ENCODE measurements at places on chromosomes 5 and 9.

GRCh38 chr5:15621094-15621493 is 121.1 kb downstream of the FBXL7 start:
- no peak for DNase-seq

GRCh38 chr5:87390075-87390474 is 22.7 kb downstream of the CCNH start:
- DNase-seq: no peak

DNA sequence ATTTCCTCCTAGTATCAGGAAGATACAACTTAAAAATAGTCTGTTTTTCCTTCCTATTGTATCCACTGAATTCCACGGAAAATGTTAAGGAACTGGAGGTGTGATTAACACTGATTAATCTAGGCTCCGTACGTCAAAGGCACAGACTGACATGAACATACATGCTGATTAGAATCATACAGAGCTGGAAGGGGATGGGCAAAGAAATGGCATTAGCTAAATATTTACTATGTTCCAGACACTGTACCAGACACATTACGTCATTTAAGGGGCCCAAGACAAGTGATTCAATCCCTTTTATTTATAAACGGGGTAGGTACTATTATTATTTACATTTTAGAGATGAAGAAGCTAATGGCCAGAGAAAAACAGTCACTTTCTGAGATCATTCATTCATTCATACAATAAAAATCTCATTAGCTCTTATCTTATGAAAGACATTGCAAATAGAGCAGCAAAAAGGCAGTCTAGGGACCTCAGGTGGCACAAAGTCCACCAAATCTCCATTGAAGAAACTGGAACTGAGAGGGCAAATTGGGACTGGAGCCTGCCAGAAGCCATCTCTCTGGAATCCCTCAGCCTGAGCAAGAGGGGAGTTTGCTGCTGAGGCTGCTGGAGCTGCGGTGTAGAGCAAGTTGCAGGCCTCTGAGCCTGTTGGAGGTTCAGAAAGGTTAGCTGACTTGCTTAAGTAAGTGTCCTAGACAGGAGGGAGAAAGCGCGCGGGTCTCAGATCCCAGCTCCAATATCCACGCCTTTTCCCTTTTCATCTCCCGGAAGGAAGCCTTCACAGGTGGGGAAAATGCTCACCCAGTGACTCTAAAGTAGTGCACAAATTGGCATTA is 1.6 kb upstream of the TGFBR1 start:
- DNase-seq: no peak

DNA sequence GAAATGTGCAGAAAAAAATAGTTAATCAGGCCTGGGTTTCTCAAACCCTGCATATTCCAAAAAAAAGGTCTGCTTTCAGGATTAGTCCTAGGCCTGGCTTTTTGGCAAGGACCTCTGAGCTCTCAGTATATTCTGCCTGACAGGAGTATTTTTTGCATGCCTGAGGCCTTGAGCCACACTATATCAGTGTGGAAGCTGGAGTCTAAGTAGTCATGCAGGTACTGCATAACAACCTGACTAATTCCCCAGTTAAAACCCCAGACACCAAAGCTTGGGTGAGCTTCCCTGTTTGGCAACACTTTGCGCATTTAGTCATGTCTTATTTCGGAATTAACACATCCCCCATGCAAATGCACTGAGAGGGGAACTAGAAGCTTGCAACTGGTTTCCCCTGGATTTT is 359.5 kb downstream of the CETN3 start:
- DNase-seq: no peak

DNA sequence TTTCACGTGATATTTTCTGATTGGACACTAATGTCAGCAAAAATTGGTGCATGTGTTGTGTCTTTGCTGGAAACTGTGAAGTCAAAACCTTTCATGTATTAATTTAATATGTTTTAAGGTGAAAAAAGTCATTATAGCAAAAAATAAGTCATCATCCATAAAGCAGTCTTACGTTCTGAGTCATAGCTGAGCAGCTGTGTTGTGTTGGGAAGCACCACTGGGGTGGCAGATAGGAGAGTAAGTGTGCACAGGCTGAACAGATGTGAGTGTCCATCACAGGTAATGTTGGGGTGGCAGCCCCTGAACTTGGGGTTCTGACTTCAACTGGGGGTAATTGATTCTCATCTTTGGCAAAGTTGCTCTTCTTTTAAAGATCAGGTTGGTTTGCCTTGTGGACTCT is 156.8 kb downstream of the NXNL2 start:
- no peak for DNase-seq

DNA sequence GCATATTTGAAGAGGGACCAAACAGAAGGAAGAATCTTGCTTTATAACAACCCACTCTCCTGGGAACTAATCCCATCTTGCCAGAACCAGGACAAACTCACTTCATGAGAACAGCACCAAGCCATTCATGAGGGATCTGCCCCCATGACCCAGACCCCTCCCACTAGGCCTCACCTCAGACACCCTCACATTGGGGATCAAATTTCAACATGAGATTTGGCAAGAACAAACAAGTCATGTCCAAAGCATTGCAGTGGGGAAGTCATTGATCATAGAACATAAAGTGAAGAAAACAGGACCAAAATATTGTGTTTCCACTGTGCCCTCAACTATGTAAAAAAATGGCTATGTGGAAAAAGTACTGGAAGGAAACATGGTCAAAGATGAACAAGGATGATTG is 43.9 kb downstream of the MAP1B start:
- DNase-seq: no peak

Data from stimulated activated CD8-positive, alpha-beta memory T cell treated with anti-CD3 and anti-CD28 coated beads, Interleukin-2, amount 100 ng/mL, for 1 hour (primary cell).